Activated T-cell treated with anti-CD3 and anti-CD28 coated beads for 24 hours (primary cell): ENCODE measurements at places on chromosomes 7 and 10.
A peak's percentile ranks its signal among the peaks of the same experiment; 100 is the strongest.

- no peak for DNase-seq
These were observed 555.3 kb downstream of the DNAJB9 start for GRCh38 chr7:109125001-109125400.

DNA sequence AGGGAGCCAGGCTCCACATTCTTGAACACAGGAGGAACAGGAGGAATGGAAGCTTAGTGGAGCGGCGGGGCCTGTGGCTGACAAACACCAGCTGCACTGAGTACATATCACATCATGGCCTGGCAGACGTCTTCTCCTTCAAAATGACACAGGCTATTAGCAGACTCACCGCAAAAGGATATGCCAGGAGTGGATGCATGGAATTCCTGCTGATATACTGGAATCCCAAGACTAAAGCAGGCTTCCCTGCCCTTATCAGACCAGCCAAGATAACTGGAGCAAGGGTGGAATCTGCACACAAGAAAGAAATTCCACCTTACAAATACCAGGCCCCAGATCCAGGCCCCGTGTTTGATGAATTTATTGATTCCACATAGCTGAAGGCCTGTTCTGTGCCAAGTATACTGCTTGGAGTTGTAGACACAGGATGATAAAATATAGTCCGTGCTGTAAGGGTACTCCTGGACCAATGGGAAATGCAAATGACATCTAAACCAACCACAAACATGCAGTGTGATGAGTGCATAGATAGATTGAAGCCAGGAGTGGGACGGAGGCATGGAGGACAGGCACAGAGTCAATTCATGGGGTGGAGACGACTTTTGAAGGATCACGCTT is 480.5 kb upstream of the ZMIZ1 start:
- no peak for DNase-seq

GRCh38 chr10:30059209-30060107 is at the start of gene JCAD:
Gene JCAD (minus strand): TSS chr10:30059586. CDS start chr10:30047812, 11,774 bp downstream.
- DNase-seq, result peak; percentile 41

- DNase-seq, result no peak
These were observed 235.0 kb upstream of the PLPP4 start for GRCh38 chr10:120221873-120222485.
